ENCODE measurements at places on chromosomes 2 and 18. TPM values are rescaled to one million over a fixed set of nuclear protein-coding genes. Genes with fewer than 3 reads are reported as not detected.

Gene MC2R
- total RNA-seq, result not detected

- no peak for DNase-seq
These were observed 84.7 kb upstream of the ST6GAL2 start for GRCh38 chr2:106970471-106971261.

DNA sequence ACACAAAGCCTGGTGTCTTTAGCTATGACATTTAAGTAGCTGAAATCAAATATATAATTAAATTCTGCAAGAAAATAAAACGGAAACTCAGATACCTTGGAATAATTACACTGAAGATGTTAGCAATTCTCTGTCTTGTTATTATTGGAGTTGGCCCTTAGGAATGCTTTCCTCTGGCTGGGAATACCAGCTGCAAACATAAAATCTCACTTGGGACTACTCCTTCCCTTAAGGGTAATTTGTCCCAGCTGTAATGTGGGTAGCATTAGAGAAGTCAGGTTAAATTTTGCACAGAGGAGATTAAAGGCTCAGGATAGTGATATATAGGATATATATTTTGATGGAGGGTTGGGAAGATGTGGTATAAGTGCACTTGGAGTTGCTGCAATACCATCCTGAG is 37.3 kb upstream of the GRP start:
- no peak for DNase-seq

GRCh38 chr2:197308585-197308984 is 2.0 kb downstream of the ANKRD44 start:
- no peak for DNase-seq
